Upper lobe of right lung (tissue), 1 donor: ENCODE measurements at places on chromosomes 2 and 18. TPM values are rescaled to one million over a fixed set of nuclear protein-coding genes. Genes with fewer than 3 reads are reported as not detected.

PSD4 gene
- 37.8 TPM for total RNA-seq

SAG gene
- total RNA-seq, result not detected

IL37 gene
- total RNA-seq, result not detected

EMILIN2 gene
- total RNA-seq, result 35.2 TPM

TYMS gene
- total RNA-seq, result 4.6 TPM

MOCOS gene
- total RNA-seq, result 5.0 TPM

COL3A1 gene
- total RNA-seq, result 188 TPM

SATB2 gene
- total RNA-seq, result 3.9 TPM

LBX2 gene
- total RNA-seq, result 1.8 TPM

CYS1 gene
- 4.5 TPM for total RNA-seq

LIMS2 gene
- total RNA-seq, result 161 TPM

DSC1 gene
- total RNA-seq, result not detected

LDLRAD4 gene
- 18.4 TPM for total RNA-seq

IL18RAP gene
- total RNA-seq, result 4.9 TPM

ABCG8 gene
- total RNA-seq, result not detected

CGREF1 gene
- total RNA-seq, result 0.43 TPM

GPC1 gene
- total RNA-seq, result 24.8 TPM

PREPL gene
- 43.4 TPM for total RNA-seq

CCDC74A gene
- total RNA-seq, result 1.2 TPM

ERFE gene
- not detected for total RNA-seq
